Stimulated activated CD4-positive, alpha-beta T cell treated with anti-CD3 and anti-CD28 coated beads, Interleukin-15, amount 100 ng/mL, for 1 hour (primary cell): ENCODE measurements at places on chromosomes 5 and 9.

- DNase-seq: no peak
Observed at GRCh38 chr5:164345173-164345849, 839.9 kb downstream of the MAT2B start.

GRCh38 chr5:1948111-1948510, 65.4 kb upstream of the IRX4 start:
- no peak for DNase-seq

- DNase-seq: no peak
Observed at GRCh38 chr5:134527961-134528424, 2.5 kb downstream of the JADE2 start.

GRCh38 chr5:100667161-100667630, 132.0 kb downstream of the FAM174A start:
- no peak for DNase-seq

GRCh38 chr9:89218040-89218928, 39.7 kb upstream of the SHC3 start:
- no peak for DNase-seq

- no peak for DNase-seq
Observed at GRCh38 chr5:136276946-136277345, 84.0 kb upstream of the SMIM32 start.

- DNase-seq: no peak
Observed at GRCh38 chr5:147481874-147482705, 27.8 kb downstream of the DPYSL3 start.

- DNase-seq: no peak
Observed at GRCh38 chr5:154273028-154273617, 82.6 kb downstream of the GALNT10 start.

GRCh38 chr5:64637144-64637543, 53.2 kb upstream of the SHISAL2B start:
- no peak for DNase-seq

DNA sequence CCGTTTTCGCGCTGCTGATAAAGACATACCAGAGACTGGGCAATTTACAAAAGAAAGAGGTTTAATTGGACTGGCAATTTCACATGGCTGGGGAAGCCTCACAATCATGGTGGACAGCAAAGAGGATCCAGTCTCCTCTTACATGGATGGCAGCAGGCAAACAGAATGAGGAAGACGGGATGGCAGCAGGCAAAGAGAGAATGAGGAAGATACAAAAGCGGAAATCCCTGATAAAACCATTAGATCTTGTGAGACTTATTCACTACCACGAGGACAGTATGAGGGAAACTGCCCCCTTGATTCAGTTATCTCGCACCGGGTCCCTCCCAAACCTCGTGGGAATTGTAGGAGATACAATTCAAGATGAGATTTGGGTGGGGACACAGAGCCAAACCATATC, 95.0 kb downstream of the OSTF1 start:
- no peak for DNase-seq

GRCh38 chr9:83012922-83013838, 49.8 kb downstream of the RASEF start:
- DNase-seq: no peak

GRCh38 chr5:109709225-109709624, 19.5 kb downstream of the MAN2A1 start:
- no peak for DNase-seq

DNA sequence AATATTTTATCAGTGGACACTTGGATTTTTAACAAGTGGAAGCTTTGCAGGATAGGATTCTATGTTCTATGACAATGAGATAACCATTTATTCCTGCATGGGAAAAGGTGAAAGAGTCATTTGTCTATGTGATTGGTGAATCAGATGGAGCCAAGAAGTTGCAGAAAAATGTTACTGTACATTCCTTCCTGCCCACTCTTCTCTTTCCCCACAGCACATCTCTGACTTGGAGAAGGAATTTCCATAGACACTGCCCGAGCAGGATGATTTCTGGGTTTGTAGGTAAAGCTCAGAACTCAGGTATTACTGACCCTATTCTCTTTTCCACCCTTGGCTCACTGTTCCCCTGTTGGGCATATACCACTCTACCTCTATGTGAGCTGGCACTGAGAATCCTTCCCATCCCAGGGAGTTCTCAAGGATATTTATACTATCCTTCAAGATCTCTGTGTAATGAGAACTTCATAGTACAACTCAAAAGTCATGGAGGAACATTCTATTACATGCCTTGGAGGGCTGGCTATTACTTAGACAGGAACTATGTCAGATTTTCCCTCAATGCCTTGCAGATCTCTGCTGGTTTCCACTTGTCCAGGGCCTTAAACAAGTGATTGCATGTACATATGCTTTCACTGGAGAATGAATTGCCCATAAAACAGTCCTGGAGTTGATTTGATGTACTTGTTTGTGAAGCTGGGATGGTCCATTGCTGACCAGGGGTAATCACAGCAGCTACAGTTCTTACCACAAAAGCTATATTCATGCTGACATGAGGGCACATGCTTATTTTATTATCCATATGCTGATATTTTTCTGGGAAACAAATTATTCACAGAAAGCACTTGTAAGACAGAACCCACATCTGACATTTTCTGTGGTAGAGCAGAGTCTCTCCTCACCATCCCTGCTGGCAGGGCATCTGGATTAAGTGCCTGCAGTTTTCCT, 24.1 kb downstream of the SLC1A3 start:
- DNase-seq: no peak

- DNase-seq: no peak
Observed at GRCh38 chr5:143045062-143045461, 274.9 kb downstream of the ARHGAP26 start.

DNA sequence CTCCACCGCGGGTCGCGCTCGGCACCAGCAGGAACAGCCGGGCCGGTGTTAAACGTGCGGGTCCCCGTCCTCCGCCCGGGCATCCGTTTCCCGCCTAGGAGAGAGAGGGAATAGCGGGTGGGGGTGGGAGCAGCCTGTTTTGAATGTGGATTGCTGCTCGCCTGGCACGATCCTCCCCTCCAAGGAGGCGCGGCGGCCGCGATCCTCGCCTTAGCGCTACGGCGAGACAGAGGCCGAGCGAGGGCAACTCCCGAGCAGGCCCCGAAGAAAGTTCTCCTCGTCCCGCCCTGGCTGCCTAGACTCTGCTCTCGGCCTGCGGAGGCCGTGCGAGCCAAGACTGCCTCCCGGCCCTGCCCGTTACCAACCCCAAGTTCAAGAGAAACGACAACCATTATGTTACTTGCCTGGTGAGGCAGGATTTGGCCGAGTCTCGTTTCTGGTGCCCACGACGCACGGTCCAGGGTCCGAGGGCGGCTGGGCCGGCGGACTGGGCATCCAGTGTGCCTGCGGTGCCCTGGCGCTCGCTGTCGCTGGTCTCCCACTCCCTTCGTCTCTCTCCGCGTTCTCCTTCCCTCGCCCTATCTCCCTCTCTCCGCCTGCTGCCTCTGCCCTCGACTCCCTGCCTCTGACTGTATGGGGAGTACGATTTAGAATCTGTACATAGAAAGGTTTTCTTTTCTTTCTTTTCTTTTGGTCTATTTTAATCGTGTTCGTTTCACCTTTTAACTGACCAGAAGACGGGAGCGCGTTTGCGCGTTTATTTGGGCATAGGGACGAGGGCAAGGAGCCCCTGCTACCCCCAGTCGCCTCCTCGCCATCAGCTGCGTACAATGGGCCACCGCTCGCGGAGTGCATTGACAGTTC, 724 bp downstream of the NR2F1-AS1 start:
- DNase-seq: no peak

DNA sequence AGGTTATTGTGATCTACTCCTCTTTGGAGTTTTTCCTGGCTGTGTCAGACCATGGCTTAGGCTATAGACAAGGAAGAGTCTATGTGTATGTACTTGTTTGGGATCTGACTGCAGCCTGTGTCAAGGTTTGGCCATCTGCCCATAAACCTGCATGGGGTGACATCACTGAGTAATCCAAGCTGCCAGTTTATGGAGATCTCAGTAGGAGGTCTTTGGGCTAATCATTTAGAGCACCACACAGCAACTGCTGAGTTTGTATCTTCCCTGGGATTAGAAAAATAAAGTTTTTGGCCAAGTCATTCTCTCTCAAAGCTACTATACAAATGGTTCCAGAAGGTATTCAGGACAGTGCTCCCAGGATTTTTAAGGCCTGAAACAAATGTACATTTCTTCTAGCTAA, 65.5 kb upstream of the HSPB3 start:
- DNase-seq: no peak

DNA sequence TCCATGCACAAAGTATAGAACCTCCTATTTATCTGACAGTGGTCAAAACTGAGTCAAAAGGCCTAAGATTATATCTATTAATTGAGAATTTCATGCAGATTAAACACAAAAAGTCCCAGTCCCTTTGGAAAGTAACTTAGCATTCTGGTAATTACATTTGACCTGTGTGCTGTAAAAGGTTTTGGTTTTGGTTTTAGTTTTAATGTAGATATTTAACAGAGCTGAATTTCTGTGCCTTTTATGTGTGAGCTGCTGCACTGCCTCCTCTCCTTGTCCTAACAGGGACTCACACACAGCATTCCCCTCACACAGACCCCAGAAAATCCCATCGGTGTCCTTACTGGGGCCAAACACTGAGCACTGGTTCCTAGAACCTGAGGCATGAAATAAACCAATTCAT, 31.0 kb upstream of the FSD1L start:
- DNase-seq: no peak

- DNase-seq: no peak
Observed at GRCh38 chr5:107253246-107253645, 417.5 kb downstream of the EFNA5 start.

GRCh38 chr5:135596788-135597187, 18.0 kb upstream of the CXCL14 start:
- DNase-seq: no peak
